ENCODE measurements at places on chromosomes 16 and 17. TPM values are rescaled to one million over a fixed set of nuclear protein-coding genes. Genes with fewer than 3 reads are reported as not detected.

The TBC1D3I gene
- not detected for total RNA-seq

The SLC16A3 gene
- 74.1 TPM for total RNA-seq

The JPT1 gene
- 39.9 TPM for total RNA-seq

The CHST4 gene
- not detected for total RNA-seq

The HYDIN gene
- 0.26 TPM for total RNA-seq

The CYB5D1 gene
- 11.7 TPM for total RNA-seq

Measured in bronchial smooth muscle cell (primary cell).